ENCODE measurements at places on chromosomes 11 and 22.

- peak; percentile 84 for DNase-seq
Observed at GRCh38 chr11:100857236-100858005, 170.3 kb downstream of the ARHGAP42 start.

- DNase-seq = no peak
Observed at GRCh38 chr11:75293903-75294302, 53.3 kb downstream of the TPBGL start.

GRCh38 chr22:49829044-49829853 is 1.6 kb upstream of the BRD1 start:
- no peak for DNase-seq

DNA sequence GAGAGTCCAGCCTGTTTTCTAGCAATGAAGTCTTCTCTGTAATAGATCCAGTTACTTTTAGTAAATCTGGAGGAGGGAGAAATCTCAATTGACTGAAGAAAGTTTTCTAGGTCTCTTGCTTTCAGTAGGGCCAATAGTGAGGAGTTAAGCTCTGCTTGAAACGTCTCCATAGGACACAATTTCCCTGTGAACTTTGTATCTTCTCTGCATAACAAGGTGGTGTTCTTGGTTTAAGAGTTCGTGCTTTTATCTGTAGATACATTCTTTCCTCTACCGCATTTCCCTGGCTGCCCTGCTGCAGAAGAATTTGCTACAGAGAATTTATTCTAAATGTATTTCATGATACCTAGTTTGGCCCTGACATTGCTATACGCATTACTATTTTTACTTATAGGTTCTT is 183.1 kb downstream of the ARHGAP42 start:
- DNase-seq = no peak

DNA sequence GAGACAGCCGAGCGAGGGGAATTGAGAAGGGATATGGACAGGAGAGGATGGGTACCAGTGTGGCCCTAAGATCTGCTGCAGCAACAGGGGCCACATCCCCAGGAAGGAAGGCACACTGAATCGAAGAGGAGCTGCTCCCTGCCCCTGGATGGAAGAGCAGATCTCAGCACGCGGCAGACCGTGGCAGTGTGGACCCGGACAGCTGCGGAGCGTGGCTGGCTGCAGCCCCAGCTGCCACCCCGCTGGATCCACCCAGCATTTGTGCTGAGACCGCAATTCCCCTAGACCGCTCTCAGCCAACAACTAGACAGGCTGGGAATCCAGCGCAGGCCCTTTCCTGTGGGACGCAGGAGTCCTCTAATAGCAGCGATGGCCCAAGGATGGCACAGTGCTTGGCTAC is 94.7 kb downstream of the NECTIN1 start:
- DNase-seq = no peak
